ENCODE measurements at places on chromosomes 1 and 21. TPM values are rescaled to one million over a fixed set of nuclear protein-coding genes. Genes with fewer than 3 reads are reported as not detected.

Gene GNG12
- total RNA-seq: 146 TPM

Gene CR1
- 2.7 TPM for total RNA-seq

GRCh38 chr1:104195395-104195794 lies 445.7 kb downstream of the AMY1C start:
- no peak for DNase-seq

- DNase-seq: no peak
These were observed 7.5 kb upstream of the HSD11B1 start for GRCh38 chr1:209697126-209697525.
